ENCODE measurements at places on chromosomes 4 and X. TPM values are rescaled to one million over a fixed set of nuclear protein-coding genes. Genes with fewer than 3 reads are reported as not detected.

- H3K27ac ChIP-seq: no peak overlapping the region
- no peak for DNase-seq
- no peak overlapping the region for H3K4me3 ChIP-seq
- no peaks in the 10 kb centered on the region for H3K4me1 ChIP-seq
- H3K27me3 ChIP-seq: no peaks in the 10 kb centered on the region
Observed at GRCh38 chr4:106618956-106619355, 250.4 kb upstream of the GIMD1 start.

- H3K27ac ChIP-seq: no peak overlapping the region
- H3K27me3 ChIP-seq: no peaks in the 10 kb centered on the region
- H3K36me3 ChIP-seq: no peaks in the 10 kb centered on the region
- no peak overlapping the region for H3K4me3 ChIP-seq
Observed at GRCh38 chr4:120801137-120801758, 121.3 kb downstream of the PRDM5 start.

GRCh38 chrX:115023139-115023538 lies 5.7 kb upstream of the IL13RA2 start:
- DNase-seq: no peak
- H3K4me3 ChIP-seq: no peak overlapping the region
- H3K27ac ChIP-seq: no peak overlapping the region
- H3K4me1 ChIP-seq: no peaks in the 10 kb centered on the region

DNA sequence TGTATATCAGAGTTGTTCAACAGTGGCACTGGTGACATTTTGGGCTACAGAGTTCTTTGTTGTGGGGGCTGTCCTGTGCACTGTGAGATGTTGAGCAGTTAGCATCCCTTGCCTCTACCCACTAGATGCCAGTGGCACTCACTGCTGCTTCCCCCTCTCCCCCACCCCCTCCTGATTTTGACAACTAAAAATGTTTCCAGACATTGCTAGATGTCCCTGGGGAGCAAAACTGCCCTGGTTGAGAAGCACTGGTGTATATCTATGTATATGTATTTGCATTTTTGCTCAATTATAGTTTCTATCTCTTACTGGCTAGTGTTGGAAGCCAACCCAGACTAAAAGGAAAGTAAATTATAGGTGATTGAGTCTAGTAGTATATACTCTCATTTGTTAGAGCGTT lies 2.4 kb downstream of the TMEM131L start:
- no peak overlapping the region for H3K27ac ChIP-seq
- no peaks in the 10 kb centered on the region for H3K36me3 ChIP-seq
- DNase-seq: no peak
- H3K4me1 ChIP-seq: peaks cover 56% of the 10 kb centered on the region
- H3K4me3 ChIP-seq: no peak overlapping the region

- H3K27me3 ChIP-seq: no peaks in the 10 kb centered on the region
- H3K27ac ChIP-seq: no peak overlapping the region
- no peaks in the 10 kb centered on the region for H3K4me1 ChIP-seq
- no peaks in the 10 kb centered on the region for H3K36me3 ChIP-seq
- no peak overlapping the region for H3K4me3 ChIP-seq
Observed at GRCh38 chr4:90769251-90769650, 642.1 kb downstream of the CCSER1 start.

DNA sequence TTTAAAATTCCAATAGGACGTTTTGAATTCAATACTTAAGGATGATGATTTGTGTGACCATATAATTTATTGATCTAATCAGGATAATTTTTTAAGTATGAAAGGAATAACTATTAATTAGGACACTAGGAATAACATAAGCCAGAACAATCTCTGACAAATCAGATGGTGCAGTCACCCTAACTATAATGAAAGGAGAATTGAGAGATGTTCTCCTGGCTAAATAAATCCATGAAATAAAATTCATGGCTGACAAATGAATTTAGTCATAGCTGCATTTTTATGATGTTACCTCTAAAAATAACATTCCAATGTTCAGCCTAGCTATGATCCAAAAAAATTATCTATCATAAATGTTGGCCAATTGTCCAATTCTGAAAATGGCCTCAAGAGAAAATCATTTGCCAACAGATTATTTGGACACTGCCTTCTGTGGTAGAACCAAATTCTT lies 190.6 kb upstream of the NEIL3 start:
- no peaks in the 10 kb centered on the region for H3K36me3 ChIP-seq
- no peaks in the 10 kb centered on the region for H3K27me3 ChIP-seq
- DNase-seq: no peak

USP26 gene
- polyA plus RNA-seq: not detected

P2RY8 gene
- 0.35 TPM for polyA plus RNA-seq

ANOS1 gene
- 0.23 TPM for polyA plus RNA-seq
